T-cell (primary cell): ENCODE measurements at places on chromosomes 11 and 22. TPM values are rescaled to one million over a fixed set of nuclear protein-coding genes. Genes with fewer than 3 reads are reported as not detected.

XRRA1 gene
- total RNA-seq, result 27.7 TPM

OR8A1 gene
- not detected for total RNA-seq

GNAZ gene
- 0.70 TPM for total RNA-seq

OMP gene
- total RNA-seq, result not detected

CDKN1C gene
- total RNA-seq, result 2.1 TPM

GRCh38 chr11:11973361-11973800 is 35.0 kb downstream of the DKK3 start:
- no peaks in the 10 kb centered on the region for H3K27me3 ChIP-seq
- DNase-seq, result no peak
- no peak overlapping the region for H3K27ac ChIP-seq

- H3K27me3 ChIP-seq, result peaks cover 33% of the 10 kb centered on the region
- no peak overlapping the region for H3K27ac ChIP-seq
- DNase-seq, result no peak
Measured at GRCh38 chr22:47356511-47357011, 594.1 kb downstream of the TBC1D22A start.

DNA sequence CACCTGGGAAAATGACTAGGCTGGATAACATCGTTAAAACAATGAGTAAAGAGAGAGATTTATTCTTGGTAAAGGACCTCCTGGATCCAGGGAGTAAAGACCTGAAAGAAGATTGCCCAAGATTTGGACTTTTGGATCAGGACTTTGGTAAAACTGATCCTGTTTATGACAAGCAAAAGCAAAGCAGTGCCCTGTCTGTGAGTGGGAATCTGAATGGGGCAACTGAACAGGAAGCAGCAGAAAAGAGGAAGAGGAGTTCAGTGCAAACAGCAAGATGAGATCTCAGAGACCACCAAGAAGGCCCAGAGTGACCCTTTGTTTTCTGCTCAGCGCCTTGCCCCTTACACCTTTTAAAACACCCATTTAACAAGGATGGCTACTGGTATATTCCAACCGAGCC is 122.0 kb downstream of the VPREB1 start:
- no peaks in the 10 kb centered on the region for H3K4me1 ChIP-seq
- H3K27ac ChIP-seq, result no peak overlapping the region
- H3K27me3 ChIP-seq, result peaks cover 26% of the 10 kb centered on the region
- H3K36me3 ChIP-seq, result no peaks in the 10 kb centered on the region

GRCh38 chr11:61168042-61168688 is 6.9 kb upstream of the VPS37C start:
- H3K27ac ChIP-seq, result no peak overlapping the region
- H3K4me1 ChIP-seq, result peaks cover 15% of the 10 kb centered on the region
- no peaks in the 10 kb centered on the region for H3K36me3 ChIP-seq
- DNase-seq, result no peak
- H3K4me3 ChIP-seq, result no peak overlapping the region

DNA sequence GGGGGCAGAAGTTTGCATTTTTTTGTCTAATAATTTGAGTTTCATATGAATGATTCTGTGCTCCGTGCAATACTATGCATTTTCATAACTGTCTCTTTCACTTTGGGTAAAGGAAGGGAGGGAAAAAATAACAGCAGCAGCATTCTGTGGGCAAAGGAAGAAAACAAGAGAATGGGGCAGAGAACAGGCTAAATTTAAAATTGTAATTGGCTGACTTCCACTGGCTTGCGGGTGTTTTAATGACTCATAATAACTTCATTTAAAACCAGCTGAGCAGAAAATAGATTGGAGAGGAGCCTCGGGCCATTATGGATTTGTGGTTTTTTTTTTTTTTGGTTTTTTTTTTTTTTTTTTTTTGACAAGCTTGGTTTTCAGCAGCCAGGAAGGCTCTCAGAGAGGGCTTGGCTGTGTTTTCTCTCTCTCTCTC is 107.4 kb downstream of the ZBTB16 start:
- peak overlapping the region; percentile 38 for H3K27ac ChIP-seq
- H3K27me3 ChIP-seq, result no peaks in the 10 kb centered on the region
- no peaks in the 10 kb centered on the region for H3K36me3 ChIP-seq
- peaks cover 78% of the 10 kb centered on the region for H3K4me1 ChIP-seq

- DNase-seq, result no peak
- no peak overlapping the region for H3K4me3 ChIP-seq
- H3K36me3 ChIP-seq, result no peaks in the 10 kb centered on the region
- H3K27ac ChIP-seq, result no peak overlapping the region
Measured at GRCh38 chr11:102577182-102577581, 46.6 kb upstream of the MMP7 start.

GRCh38 chr22:42282943-42283277 is 12.5 kb upstream of the TCF20 start:
- peaks cover 30% of the 10 kb centered on the region for H3K4me1 ChIP-seq
- no peaks in the 10 kb centered on the region for H3K36me3 ChIP-seq
- H3K27me3 ChIP-seq, result no peaks in the 10 kb centered on the region
- DNase-seq, result no peak
- H3K4me3 ChIP-seq, result peak overlapping the region; percentile 2
- H3K27ac ChIP-seq, result no peak overlapping the region

- H3K4me1 ChIP-seq, result no peaks in the 10 kb centered on the region
- no peak overlapping the region for H3K27ac ChIP-seq
- H3K36me3 ChIP-seq, result no peaks in the 10 kb centered on the region
Measured at GRCh38 chr11:80365076-80365725, 924.4 kb upstream of the TENM4 start.

GRCh38 chr22:21858025-21858764 is 9.2 kb downstream of the MAPK1 start:
- H3K4me1 ChIP-seq, result peaks cover 34% of the 10 kb centered on the region
- no peak for DNase-seq
- no peaks in the 10 kb centered on the region for H3K36me3 ChIP-seq
- H3K27ac ChIP-seq, result no peak overlapping the region

- no peaks in the 10 kb centered on the region for H3K36me3 ChIP-seq
- no peak overlapping the region for H3K4me3 ChIP-seq
- no peak for DNase-seq
- H3K27ac ChIP-seq, result no peak overlapping the region
Measured at GRCh38 chr22:44529827-44530523, 31.9 kb upstream of the RTL6 start.

DNA sequence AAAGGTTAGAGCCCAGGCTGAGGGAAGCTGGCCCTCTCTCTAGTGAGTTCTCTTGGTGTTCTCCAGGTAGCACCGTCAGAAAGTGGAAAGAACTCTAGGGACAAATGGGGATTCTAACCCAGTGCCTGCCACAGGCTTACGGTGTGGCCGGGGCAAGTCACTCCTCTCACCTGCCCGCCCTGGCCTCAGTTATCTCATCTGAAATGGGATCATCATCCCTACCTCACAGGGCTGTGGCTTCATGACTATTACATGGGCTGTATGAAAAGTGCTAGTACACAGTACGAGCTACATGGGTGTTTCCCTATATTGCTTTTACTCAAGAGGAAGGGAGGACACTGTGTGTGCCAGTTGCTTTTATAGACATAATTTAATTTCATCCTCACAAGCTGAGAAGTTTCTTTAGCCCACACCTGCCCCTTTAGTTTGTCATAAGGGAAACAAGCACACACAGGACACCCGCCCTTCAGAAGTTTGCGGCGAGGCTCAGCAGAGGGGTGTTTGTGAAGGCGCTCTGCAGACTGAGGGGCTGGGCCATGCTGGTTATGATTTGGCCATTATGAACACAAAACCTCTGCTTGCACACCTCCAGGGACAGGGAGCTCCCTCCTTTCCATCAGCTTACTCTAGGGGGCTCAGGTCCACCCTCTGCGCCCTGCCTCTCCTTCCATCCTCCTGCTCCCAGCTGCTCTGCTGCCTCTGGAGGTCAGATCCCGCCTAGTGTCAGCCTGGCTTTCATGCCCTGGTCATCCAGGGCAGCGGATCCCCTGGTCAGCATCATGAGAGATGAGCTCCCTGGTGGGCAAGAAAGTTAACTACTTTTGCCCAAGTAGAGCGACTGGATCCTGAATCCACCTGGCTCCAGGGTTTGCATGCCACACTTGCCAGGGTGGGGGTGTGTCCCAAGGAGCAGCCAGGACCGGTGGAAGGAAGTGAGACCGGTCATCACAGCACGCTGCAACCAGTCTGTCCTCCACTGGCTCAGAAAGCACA is 1.2 kb downstream of the KLHL35 start:
- no peaks in the 10 kb centered on the region for H3K4me1 ChIP-seq
- H3K36me3 ChIP-seq, result peaks cover 3% of the 10 kb centered on the region
- H3K4me3 ChIP-seq, result no peak overlapping the region
- no peak overlapping the region for H3K27ac ChIP-seq

DNA sequence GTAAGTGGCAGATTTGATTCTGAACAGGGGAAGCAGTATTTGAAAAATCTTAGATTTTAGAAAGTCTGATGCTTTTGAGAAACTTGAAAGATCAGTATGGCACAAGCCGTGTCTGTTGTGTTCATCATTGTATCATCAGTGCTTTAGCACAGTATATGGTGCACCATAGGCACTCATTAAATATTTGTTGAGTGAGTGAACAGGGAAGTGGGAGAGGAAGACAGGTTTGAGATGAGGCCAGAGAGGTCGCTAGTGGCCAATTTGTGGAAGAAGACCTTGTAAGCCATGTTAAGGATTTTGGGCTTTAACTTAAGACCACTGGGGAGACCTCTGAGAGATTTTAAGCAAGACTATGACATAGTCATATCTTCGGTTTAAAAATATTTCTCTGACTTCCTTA is 12.9 kb downstream of the CHEK1 start:
- DNase-seq, result no peak
- H3K4me1 ChIP-seq, result no peaks in the 10 kb centered on the region
- no peaks in the 10 kb centered on the region for H3K27me3 ChIP-seq
- no peak overlapping the region for H3K27ac ChIP-seq
